Uterus (tissue), 4 donors: ENCODE measurements at places on chromosomes 1 and 21. TPM values are rescaled to one million over a fixed set of nuclear protein-coding genes. Genes with fewer than 3 reads are reported as not detected.

PLCH2 gene
- total RNA-seq, result not detected

LCE1E gene
- not detected for total RNA-seq

GRCh38 chr1:22832414-22832786 lies 121.8 kb downstream of the EPHB2 start:
- H3K4me3 ChIP-seq, result no peak overlapping the region
- H3K27me3 ChIP-seq, result no peaks in the 10 kb centered on the region
- no peaks in the 10 kb centered on the region for H3K4me1 ChIP-seq
- DNase-seq, result no peak

DNA sequence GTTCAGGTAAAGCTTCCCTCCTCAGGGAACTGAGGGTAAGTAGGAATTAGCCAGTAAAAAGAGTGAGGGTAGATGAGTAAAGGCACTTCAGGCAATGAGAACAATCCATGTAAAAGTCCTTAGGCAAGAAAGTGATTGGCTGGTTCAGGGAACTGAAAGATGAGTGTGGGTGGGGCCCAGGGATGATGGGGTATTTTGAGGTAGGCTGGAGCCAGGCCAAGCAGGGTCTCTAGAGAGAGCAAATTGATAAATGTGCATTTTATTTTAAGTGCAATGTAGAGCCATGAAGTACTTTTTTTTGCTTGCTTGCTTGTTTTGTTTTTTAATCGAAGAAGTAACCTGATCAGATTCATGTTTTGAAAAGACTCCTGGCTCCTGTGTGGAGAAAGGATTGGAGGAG lies 26.5 kb downstream of the OSBPL9 start:
- no peaks in the 10 kb centered on the region for H3K36me3 ChIP-seq
- H3K4me1 ChIP-seq, result peaks cover 8% of the 10 kb centered on the region

DNA sequence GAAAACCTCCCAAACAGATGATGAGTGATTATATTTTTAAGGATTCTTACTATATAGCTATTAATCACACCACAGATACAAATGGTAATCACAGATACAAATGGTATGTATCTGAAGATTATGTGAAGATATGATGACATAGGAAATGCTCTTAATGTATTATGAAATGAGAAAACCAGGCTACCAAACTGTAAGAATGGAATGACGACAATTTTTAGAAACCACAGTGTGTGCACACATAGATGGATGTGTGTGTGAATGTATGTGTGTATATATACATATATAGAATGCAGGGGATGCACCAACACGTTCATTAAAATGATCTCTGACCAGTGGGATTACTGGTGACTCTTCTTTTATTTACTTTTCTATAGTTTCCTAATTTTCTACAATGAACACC lies 21.5 kb upstream of the ENAH start:
- H3K27ac ChIP-seq, result no peak overlapping the region
- no peak for DNase-seq
- no peaks in the 10 kb centered on the region for H3K4me1 ChIP-seq
- H3K36me3 ChIP-seq, result no peaks in the 10 kb centered on the region
- no peak overlapping the region for H3K4me3 ChIP-seq

- no peaks in the 10 kb centered on the region for H3K36me3 ChIP-seq
- no peak overlapping the region for H3K27ac ChIP-seq
- no peaks in the 10 kb centered on the region for H3K27me3 ChIP-seq
- H3K4me1 ChIP-seq, result no peaks in the 10 kb centered on the region
- DNase-seq, result no peak
Measured at GRCh38 chr1:195415584-195415983, 1192.7 kb downstream of the KCNT2 start.

- no peak overlapping the region for H3K4me3 ChIP-seq
- no peak for DNase-seq
- H3K27me3 ChIP-seq, result no peaks in the 10 kb centered on the region
- H3K36me3 ChIP-seq, result no peaks in the 10 kb centered on the region
- no peak overlapping the region for H3K27ac ChIP-seq
Measured at GRCh38 chr1:30758785-30759380, 1.3 kb upstream of the LAPTM5 start.

- DNase-seq, result no peak
- H3K4me1 ChIP-seq, result no peaks in the 10 kb centered on the region
- no peak overlapping the region for H3K27ac ChIP-seq
- H3K36me3 ChIP-seq, result no peaks in the 10 kb centered on the region
- H3K27me3 ChIP-seq, result no peaks in the 10 kb centered on the region
Measured at GRCh38 chr1:80050523-80050922, 1044.0 kb upstream of the ADGRL4 start.

GRCh38 chr1:167137332-167137781 lies 43.5 kb downstream of the STYXL2 start:
- H3K27ac ChIP-seq, result no peak overlapping the region
- H3K4me1 ChIP-seq, result no peaks in the 10 kb centered on the region
- no peak for DNase-seq
- H3K36me3 ChIP-seq, result no peaks in the 10 kb centered on the region
- H3K27me3 ChIP-seq, result no peaks in the 10 kb centered on the region
- H3K4me3 ChIP-seq, result no peak overlapping the region

GRCh38 chr1:221559911-221560310 lies 182.0 kb downstream of the DUSP10 start:
- no peak overlapping the region for H3K27ac ChIP-seq
- no peak overlapping the region for H3K4me3 ChIP-seq
- no peaks in the 10 kb centered on the region for H3K27me3 ChIP-seq
- no peak for DNase-seq
- no peaks in the 10 kb centered on the region for H3K4me1 ChIP-seq

GRCh38 chr1:203681739-203682138 lies 55.1 kb downstream of the ATP2B4 start:
- H3K27me3 ChIP-seq, result no peaks in the 10 kb centered on the region
- no peaks in the 10 kb centered on the region for H3K36me3 ChIP-seq
- peaks cover 2% of the 10 kb centered on the region for H3K4me1 ChIP-seq
- no peak for DNase-seq

GRCh38 chr1:181662606-181663005 lies 179.3 kb downstream of the CACNA1E start:
- H3K27me3 ChIP-seq, result no peaks in the 10 kb centered on the region
- no peak overlapping the region for H3K27ac ChIP-seq
- no peak for DNase-seq
- no peak overlapping the region for H3K4me3 ChIP-seq
- no peaks in the 10 kb centered on the region for H3K4me1 ChIP-seq

DNA sequence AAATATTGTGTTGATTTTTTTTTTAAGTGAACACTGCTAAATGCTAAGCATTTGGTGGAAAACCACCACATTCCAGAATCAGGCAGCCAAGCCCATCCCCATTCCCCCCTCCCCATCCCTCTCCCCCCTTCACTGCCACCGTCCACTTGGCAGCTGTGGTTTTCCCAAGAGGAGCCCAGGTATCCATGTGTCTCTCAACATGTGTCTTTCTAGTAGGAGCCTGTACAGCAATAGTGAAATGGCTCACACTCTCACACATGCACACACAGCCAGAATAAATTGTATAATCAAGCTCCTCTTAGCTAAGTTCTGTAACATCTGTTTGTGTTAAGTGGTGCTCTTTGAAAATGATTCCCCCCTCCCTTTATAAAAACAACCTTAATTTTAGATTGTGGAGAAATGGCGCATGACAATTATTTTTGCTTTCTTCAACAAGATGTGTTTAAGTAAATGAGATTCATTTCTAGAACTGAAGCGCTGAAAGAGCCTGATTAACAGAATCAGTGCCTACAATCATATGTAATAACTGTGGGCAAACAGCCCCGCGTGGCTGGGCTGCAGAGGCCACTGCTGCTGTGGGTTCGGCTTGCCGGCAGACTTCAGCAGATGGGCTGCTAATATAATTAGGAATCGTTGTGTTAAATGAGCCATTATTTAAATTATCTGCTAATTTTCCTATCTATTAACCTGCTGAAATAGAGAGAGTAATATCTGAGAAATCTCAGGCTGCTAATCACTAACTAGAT lies 43.3 kb downstream of the BACE2 start:
- no peaks in the 10 kb centered on the region for H3K4me1 ChIP-seq
- H3K4me3 ChIP-seq, result no peak overlapping the region
- H3K27me3 ChIP-seq, result no peaks in the 10 kb centered on the region
- DNase-seq, result no peak
